ENCODE measurements at places on chromosomes 5 and 9.

DNA sequence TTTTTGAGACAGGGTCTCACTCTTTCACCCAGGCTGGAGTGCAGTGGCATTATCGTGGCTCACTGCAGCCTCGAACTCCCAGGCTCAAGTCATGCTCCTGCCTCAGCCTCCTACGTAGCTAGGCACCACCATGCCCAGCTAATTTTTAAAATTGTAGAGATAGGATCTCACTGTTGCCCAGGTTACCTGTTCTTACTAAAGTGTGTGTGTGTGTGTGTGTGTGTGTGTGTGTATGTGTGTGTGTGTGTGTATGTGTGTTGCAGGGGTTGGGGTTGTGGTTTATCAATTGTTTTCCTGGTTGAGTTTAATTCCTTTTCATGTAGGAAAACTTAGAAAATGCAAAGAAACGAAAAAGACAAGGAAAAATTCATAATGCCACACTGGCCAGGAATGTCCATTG is 21.8 kb downstream of the RNF44 start:
- no peak for DNase-seq

DNA sequence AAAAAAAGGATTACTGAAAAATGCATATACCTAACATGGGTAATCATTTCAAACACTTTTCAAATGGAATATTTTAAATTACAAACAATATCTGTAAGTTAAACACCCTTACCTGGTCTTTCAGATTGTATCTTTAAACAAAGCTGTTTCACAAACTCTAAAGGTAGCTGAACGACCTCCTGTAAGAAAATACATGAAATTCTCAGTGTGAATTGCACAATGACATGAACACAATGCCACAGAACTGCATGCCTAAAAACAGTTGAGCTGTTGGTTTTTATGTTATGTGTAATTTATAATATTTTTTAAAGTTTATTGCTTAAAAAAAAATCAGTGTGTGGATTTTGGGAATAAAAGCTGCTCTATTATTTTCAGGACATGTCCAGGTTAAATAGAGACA is 17.5 kb downstream of the IPPK start:
- no peak for DNase-seq

- no peak for DNase-seq
Measured at GRCh38 chr9:73067074-73067473, 84.6 kb upstream of the ANXA1 start.

- DNase-seq, result no peak
Measured at GRCh38 chr5:169728418-169728817, 91.3 kb downstream of the DOCK2 start.

DNA sequence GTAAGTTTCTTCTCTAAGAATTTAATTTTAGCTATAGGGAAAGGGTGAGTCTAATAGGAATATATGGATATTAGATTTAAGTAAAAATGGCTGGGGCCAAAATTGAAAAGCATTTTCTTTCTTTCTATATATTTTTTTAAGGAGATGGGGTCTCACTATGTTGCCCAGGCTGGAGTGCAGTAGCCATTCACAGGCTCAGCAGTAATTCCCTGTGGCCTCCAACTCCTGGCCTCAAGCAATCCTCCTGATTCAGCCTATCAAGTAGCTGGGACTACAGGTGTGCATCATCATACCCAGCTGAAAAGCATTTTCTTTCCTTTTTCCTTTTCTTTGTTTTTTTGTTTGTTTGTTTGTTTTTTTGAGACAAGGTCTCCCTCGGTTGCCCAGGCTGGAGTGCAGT is 41.1 kb downstream of the CSNK1A1 start:
- no peak for DNase-seq

DNA sequence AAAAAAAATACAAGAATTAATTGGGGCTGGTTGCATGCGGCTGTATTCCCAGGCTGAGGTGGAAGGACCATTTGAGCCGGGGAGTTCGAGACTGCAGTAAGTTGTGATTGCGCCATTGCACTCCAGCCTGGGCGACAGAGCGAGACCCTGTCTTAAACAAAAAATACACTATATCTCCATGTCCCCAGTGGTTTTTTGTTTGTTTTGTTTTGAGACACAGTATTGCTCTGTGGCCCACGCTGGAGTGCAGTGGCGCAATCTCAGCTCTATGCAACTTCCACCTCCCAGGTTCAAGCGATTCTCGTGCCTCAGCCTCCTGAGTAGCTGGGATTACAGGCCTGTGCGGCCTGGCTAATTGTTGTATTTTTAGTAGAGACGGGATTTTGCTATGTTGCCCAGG is 1.2 kb downstream of the COQ4 start:
- no peak for DNase-seq

DNA sequence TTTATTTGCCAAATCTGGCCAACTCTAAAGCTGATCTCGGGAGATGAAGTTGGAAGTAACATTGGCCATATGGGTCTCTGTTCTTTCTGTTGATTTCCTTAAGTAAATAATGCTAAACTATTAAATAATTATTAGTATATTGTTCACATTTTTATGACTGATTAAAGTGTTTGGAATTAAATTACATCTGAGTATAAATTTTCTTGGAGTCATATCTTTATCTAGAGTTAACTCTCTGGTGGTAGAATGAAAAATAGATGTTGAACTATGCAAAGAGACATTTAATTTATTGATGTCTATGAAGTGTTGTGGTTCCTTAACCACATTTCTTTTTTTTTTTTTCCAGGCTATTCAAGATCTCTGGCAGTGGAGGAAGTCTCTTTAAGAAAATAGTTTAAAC is 9.3 kb upstream of the FGF18 start:
- DNase-seq, result no peak

DNA sequence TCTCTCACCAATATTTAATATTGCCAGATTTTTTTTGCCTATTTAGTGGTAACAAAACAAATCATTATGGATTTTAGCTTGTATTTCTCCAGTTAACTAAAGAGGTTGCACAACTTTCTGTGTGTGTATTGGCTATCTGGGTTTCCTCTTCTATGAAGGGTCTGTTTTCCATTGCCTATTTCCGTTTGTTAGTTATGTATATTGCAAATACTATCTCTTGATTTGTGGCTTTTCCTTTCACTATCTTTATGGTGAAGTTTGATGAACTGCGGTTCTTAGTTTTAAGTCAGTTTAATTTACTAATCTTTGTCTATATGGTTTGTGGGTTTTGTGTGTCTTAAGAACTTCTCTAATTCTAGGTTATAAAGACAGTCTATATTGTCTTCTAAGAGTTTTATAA is 136.3 kb downstream of the CEP120 start:
- no peak for DNase-seq

- DNase-seq, result no peak
Measured at GRCh38 chr5:102290004-102290403, 6.1 kb downstream of the SLCO4C1 start.

GRCh38 chr5:10635257-10635866 is 71.5 kb downstream of the ANKRD33B start:
- no peak for DNase-seq

- DNase-seq, result no peak
Measured at GRCh38 chr5:120657104-120657503, 193.0 kb downstream of the PRR16 start.

GRCh38 chr9:114691046-114691955 is 9.3 kb upstream of the TEX48 start:
- DNase-seq, result no peak

Measured in esophagus squamous epithelium (tissue), 5 donors.